Cardiac muscle cell (in vitro differentiated cells and primary cell): ENCODE measurements at places on chromosomes 5 and 9.

DNA sequence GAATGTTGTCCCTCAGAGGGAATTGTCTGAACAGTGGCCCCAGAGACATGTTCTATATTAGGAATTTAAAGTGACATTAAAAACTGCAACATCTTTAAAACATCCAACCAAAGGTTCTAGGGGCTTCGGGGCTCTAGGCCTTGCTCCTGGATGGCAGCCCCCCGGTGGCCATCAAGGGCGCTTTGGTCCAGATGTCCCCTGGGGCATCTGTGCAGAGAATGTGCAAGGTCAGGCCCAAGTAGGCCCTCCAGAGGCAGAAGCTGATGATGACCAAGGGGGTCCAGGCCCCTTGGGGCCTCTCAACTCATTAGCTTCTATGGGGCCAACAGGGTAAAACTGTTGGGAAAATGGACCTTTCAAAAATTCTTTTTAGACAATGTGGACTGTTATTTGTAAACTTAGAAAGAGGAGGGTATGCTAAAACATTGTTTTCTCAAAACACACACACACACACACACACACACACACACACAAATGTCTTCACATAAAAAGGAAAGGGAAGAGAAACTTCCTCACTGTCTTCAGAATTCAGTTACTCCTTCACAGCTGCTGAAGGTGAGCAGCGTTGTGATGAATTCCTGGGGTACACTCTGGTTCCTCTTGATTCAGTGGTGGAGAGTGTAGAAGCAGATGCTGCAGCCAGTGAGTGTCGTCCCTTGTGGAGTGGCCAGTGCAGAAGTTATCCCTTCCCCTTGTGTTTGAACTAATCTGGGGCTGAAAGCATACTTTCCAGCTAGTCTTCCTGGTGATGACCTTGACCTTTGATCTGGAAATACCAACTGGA is 125.2 kb downstream of the WDR41 start:
- H3K36me3 ChIP-seq = no peaks in the 10 kb centered on the region
- DNase-seq = no peak
- no peak overlapping the region for H3K27ac ChIP-seq
- no peak overlapping the region for H3K4me3 ChIP-seq
- no peaks in the 10 kb centered on the region for H3K27me3 ChIP-seq

DNA sequence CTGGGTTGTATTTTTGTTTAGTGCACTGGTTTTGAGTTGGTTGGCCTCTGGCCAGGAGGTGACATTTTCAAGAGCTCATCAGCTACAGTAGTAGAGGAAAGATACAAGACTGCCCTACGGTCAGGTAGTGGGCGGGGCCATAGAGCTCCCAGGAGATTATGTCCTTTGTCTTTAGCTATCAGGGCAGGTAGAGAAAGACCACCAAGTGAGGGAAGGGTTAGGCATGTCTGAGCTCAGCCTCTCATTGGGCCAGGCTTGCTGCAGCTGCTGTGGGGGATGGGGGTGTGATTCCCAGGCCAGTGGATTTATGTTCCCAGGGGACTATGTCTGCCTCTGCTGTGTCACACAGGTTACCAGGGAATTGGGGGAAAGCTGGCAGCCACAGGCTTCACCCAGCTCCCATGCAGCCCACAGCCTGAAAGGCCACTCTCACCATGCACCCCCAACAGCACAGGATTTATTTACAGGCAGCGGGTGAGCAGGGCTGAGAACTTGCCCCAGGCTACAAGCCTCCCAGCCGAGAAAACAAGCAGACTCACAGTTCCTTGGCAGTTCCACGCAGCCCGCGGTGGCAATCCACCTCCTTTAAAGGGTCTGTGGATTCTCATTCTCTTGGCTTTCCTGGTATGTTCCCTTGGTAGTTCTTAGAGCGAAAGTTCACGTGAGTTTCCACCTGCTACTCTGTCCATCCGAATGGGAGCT is 37.5 kb upstream of the BOD1 start:
- no peak for DNase-seq
- no peak overlapping the region for H3K27ac ChIP-seq
- no peaks in the 10 kb centered on the region for H3K27me3 ChIP-seq
- H3K36me3 ChIP-seq = no peaks in the 10 kb centered on the region
- H3K4me1 ChIP-seq = no peaks in the 10 kb centered on the region
- H3K4me3 ChIP-seq = no peak overlapping the region

- no peak overlapping the region for H3K27ac ChIP-seq
- peaks cover 34% of the 10 kb centered on the region for H3K4me1 ChIP-seq
- DNase-seq = no peak
- no peaks in the 10 kb centered on the region for H3K36me3 ChIP-seq
Observed at GRCh38 chr5:36882250-36882649, 5.7 kb downstream of the NIPBL start.

DNA sequence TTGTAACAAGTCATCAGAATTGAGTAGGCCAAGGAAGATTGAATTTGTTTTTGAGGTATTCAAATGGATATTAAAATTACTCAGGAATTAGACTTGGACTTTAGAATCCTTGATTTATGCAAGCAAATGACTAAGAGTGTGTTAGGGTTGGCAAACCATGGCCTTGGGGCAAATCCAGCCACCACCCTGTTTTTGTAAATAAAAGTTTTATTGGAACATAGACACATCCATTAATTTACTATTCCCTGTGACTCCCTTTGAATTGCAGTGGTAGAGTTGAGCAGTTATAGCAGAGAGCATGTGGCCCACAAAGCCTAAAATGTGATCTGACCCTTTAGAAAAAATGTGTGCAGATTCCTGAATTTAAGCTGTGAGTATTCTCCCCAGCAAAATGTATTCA is 115.6 kb downstream of the WDR70 start:
- no peak overlapping the region for H3K27ac ChIP-seq
- DNase-seq = peak; percentile 1
- H3K36me3 ChIP-seq = peaks cover 3% of the 10 kb centered on the region

- no peaks in the 10 kb centered on the region for H3K27me3 ChIP-seq
- H3K4me1 ChIP-seq = peaks cover 8% of the 10 kb centered on the region
- H3K4me3 ChIP-seq = no peak overlapping the region
- H3K36me3 ChIP-seq = no peaks in the 10 kb centered on the region
Observed at GRCh38 chr9:107024193-107024592, 161.2 kb downstream of the ZNF462 start.
